ENCODE measurements at places on chromosomes 16 and 17.
A peak's percentile ranks its signal among the peaks of the same experiment; 100 is the strongest.

- DNase-seq, result no peak
Observed at GRCh38 chr16:51691109-51691508, 540.0 kb upstream of the SALL1 start.

DNA sequence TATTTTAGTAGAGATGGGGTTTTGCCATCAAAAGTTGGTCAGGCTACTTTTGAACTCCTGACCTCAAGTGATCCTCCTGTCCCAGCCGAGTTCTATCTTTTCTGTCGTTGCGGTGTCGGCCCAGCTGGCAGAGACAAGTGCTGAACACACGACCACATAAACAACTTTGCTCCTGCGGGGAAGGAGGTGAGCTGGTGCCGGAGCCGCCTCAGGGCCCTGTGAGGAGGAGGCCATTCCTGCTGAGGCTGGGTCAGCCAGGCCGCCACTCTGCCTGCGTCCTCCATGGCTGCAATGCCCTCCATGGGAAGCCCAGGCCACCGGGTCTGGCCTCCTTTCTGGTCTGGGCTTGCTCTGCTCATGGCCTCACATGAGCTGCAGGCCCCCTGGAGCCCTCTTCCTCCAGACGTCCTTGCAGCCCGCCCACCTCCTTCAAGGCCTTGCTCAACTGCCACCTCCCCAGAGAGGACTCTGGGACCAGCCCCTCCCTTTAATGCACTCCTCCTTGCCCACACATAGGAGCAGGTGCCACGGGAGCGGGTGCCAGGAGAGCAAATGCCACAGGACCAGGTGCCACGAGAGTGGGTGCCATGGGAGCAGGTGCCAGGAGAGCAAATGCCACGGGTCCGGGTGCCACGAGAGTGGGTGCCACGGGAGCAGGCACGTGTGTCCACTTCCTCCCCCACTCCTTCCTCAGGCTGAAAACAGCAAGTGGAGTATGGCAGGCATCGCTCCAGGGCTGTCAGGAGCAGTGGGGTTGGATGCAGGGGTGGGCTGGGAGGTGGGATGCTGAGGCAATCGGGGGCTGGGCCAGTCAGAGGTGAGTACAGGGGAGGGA lies 28.4 kb upstream of the CBFA2T3 start:
- no peak for DNase-seq

DNA sequence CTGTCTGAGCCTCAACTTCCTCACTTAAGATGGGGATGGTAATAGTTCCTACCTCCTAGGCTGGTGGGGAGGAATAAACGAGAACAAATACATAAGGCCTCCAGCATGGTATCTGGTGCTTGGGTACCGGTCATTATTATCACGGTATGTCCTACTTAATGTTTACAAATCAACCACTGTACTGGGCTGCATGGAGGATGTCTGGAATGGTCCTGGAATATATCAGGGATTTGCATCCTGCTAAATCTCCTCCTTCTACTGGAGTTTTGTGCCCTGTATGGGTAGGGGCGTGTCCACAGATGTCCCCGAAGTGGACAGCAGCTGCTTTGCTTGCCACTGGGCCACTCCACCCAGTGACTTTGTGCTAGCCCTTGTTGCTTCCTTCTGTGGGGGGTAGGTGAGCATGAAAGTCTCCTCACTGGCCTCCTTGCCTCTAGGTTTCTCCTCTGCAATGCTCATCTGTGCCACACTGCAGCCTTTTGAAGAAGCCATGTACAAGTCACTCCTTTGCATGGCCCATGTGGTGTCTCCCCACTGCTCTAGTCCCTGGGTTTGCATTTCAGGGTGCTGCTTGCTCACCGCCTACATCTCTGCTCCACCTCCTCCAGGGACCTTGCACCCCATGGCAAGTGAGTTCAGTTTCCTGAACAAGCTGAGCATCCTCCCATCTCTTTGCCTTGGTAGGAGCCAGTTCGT lies 2.2 kb upstream of the CMIP start:
- no peak for DNase-seq

- DNase-seq, result no peak
Observed at GRCh38 chr16:87956365-87957231, 5.4 kb downstream of the BANP start.

GRCh38 chr17:76442341-76443338 lies 10.3 kb downstream of the UBE2O start:
- DNase-seq, result no peak

- no peak for DNase-seq
Observed at GRCh38 chr17:78340183-78340955, 19.5 kb downstream of the SOCS3 start.

DNA sequence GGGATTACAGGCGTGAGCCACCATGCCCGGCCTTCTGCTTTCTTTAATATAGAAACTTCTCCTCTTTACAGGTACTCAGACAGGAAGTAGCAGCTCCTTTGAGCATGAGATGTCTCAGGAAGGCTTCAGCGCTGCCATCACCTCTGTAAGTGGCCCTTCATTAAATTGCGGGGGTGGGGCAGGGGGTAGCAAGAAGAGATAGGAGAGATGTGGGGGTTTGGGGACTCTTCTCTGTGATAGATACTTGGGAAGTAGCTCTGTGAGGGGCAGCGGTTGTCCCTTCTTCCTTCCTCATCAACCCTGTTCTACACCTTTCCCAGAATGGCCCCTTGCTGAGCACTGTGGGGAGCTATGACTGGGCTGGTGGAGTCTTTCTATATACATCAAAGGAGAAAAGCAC lies 16.8 kb downstream of the ITGAM start:
- DNase-seq, result no peak

- DNase-seq, result no peak
Observed at GRCh38 chr16:85443116-85443515, 170.0 kb upstream of the GSE1 start.

DNA sequence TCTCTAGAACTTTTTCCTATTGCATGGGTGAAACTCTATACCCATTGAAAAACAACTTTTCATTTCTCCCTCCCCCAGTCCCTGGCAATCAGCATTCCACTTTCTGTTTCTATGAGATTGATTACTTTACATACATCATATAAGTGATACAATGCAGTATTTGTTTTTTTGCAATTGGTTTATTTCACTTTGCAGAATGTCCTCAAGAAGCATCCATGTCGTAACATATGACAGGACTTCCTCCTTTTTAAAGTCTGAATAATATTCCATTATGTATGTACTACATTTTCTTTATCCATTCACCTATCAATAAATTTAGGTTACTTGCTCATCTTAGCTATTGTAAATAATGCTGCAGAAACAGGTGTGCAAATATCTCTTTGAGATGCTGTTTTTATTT lies 8.8 kb downstream of the IL21R start:
- DNase-seq, result no peak

GRCh38 chr16:275041-275641 lies 603 bp downstream of the RGS11 start:
- DNase-seq, result no peak

- DNase-seq, result no peak
Observed at GRCh38 chr16:24357511-24357910, 101.4 kb downstream of the CACNG3 start.

- no peak for DNase-seq
Observed at GRCh38 chr16:50045412-50045811, 20.4 kb upstream of the HEATR3 start.

DNA sequence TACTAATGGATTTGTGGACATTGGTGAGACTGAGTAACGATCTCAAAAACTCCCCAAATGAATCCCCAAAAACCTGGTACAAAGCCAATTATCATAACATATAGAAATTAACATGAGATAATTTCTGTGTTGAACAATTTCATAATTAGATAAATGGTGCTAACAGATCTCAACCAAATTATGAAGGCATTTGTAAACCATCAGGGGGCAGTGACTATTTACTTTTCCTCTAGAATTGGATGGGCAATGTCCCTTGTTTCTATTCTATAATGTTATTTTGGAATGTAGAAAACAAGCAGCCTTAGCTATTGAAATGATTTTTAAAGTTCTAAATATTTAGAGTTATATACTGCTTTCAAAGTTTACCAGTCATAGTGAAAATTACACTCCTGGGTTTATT lies 57.8 kb downstream of the MYH10 start:
- no peak for DNase-seq

DNA sequence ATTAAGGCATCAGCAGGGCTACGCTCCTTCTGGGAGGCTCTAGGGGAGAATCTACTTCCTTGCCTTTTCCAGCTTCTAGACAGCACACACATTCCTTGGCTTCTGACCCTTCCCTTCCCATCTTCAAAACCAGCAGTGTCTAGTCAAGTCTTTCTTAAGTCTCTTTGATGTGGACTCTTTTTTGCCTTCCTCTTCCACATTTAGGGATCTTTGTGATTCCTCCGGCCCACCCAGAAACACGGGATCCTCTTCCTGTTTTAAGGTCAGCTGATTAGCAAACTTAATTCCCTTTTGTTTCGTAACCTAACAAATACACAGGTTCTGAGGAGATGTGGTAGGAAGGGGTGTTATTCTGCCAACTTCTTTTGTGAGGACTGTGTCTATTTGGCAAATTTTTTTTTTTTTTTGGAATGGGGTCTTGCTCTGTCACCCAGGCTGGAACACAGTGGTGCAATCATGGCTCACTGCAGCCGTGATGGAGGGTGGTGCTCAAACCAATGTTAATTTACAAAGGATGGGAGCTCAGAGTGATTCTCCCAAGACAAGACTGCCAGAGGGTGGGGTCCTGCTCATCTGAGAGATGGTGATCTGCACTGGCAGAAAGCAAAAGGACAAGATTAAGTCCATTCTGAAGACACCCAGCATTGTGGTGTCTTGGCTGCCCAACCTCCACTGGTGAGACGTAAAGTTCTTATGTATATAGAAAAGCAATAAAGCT lies 14.7 kb downstream of the KNOP1 start:
- DNase-seq, result no peak

DNA sequence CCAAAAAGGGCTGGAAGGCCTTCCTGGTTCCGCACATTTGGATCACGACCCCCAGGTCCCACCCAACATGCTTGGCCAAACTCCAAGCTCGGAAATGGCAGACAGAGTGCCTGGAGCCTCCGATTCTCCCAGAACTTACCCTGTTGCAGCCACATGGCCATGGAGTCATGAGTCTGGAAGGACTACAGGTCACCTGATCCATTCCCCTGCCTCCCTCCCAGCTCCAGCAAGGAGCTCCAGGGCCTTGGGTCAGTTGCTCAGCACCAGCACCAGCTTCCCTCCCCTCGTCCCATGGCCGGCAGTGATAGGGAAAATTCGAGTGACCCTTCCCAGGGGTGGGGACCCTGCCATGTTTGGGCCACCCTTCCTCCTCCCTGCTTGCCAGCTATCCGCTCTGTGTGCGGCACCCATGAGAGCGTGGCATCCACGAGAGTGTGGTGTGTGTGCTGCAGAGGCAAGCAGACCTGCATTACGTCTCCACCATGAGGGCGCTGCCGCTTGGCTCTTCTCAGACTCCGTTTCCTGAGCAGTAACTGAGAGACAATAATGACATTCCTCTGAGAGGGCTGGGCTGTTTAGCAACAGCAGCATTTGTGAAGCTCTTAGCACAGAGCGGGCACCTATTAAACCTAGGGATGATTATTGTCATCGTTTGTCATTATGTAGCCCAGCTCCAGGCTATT lies 21.3 kb upstream of the RPL38 start:
- DNase-seq, result no peak

DNA sequence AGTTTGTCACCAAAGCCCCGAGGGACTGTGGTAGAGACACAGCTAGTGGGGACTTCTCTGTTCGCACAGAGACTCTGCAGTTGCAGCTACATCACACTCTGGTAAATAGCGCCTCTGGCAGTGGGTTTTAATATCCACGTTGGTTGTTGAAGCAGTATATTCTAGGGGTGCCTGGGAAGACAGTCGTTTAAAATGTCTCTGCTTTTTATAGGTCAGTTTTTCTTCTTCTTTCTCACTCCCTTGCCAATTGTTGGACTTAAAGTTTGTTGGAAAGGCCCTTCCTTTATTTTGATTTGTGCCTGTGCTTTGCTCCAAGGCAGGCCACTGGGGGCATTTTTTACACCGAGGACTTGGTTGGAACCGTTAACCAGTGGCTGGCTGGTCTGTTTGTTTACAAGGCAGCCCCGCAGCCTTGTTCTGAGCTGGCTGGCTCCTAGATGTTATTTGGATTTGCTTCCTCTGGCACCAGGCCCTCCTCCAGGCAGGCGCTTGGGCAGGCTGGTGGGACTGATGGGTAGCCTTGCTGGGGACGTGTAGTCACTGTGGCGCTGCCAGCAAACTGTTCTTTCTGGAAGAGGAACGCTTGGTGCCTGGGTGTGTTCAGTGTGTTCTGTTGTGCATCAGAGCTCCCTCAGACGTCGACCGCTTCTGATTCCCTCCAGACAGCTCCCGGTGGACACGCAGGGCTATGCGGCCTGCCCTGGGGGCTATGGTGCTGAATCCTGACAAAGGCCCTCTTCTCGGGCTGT lies 218.2 kb upstream of the CHMP6 start:
- DNase-seq, result peak; percentile 88

GRCh38 chr17:48413613-48414405 lies 16.2 kb downstream of the SKAP1 start:
- DNase-seq, result no peak

- no peak for DNase-seq
Observed at GRCh38 chr16:50585331-50585776, 37.2 kb downstream of the NKD1 start.

GRCh38 chr16:67530013-67530939 lies 1.6 kb downstream of the RIPOR1 start:
- DNase-seq, result peak; percentile 75

DNA sequence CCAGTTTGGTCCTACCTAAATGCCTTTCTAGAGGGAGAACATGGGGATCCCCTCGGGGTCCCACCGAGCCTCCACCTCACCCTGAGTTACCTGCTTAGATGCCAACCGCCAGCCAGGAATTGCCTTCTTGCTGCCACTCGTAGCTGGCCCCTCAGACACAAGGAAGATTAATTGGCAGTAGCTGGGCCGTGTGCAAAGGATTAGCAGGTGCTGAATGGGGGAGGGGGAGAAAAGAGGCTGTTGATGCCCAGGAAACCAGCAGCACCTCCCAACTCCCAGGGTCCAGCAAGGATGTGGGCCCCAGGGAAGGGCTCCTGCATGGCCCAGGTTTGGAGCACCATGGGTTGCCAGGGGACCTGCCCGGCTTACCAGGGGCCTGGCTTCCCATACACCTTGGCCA lies at the start of gene CNGB1:
Gene CNGB1 (minus strand): TSS at position 159 of the 400 bp plus-strand sequence. CDS start 3,842 bp downstream, outside the sequence.
- DNase-seq, result peak; percentile 22

DNA sequence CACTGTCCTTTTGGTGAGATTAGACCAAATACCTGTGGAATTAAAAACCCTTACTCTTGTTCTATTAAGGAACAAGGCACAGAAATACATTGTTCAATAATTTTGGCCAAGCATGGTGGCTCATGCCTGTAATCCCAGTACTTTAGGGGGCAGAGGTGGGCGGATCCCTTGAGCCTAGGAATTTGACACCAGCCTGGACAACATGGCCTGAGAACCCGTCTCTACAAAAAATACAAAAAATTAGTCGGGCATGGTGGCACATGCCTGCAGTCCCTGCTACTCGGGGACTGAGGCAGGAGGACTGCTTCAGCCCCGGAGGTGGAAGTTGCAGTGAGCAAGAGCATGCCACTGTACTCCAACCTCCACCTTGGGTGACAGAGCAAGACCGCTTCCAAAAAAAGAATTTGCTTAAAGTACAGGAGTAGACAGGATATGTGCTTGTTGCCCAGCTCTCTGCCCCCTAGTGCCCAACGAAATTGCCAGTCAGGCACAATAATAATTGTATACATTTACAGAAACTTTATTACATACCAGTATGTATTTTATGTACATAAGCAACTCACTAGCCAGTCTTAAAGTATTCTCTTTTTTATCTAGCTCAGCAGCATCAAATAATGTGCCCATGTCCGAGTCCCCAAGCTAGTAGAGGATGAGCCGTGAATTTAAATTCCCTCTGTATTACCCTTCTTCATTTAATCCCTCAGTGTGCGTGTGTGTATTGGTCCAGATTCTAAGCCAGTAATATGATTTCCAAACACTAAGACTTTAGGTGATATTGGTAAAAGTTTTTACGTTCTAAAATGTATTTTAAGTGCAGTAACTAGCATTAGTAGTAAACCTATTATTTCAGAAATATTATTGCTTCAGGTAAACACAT lies 1.4 kb downstream of the THUMPD1 start:
- no peak for DNase-seq

Measured in SHP77 (cell line).